Upper lobe of left lung (tissue), 6 donors: ENCODE measurements at places on chromosomes 3 and 15.

DNA sequence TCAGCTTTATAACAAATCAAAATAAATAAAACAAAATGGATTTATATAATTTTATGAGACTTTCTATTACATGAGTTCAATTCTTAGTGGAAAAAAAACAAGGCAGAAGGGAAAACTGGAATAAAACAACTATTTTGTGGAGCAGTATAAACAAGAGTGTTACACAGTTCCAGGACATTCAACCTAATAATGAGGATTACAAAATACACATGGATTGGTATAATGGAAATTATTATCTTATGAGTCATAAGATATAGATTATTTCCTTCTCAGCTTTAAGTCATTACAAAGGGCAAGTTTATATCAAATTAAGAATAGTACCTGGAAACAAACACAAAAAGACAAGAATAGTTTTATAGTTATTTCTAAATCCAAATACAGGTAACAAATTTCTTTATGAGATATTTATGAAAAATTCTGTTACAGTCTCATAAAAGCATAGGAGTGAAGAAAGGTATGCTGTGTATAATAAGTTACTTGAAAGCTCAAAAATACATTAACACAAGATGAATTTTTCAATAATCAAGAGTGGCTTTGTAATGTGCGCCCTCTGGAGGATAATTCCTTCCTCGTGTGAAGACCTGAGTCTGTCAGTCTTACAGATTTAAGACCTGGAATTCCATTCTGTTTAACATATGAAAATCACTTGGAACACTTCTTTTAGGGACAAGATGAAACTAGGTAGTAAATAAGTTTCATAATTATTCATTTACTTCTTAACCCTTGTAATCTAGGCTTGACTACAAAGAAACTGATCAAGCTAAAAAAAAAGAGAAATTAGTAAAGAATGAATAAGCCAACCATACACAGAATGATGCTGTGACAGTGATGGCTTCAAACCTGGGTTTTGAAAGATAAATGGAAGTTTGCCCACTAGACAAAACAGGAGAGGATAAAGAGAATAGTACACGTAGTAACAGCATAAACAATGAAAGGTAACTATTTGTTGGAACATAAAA lies 9.5 kb downstream of the COPS2 start:
- no peak for DNase-seq

GRCh38 chr3:37753428-37753827 lies 108.3 kb upstream of the CTDSPL start:
- DNase-seq, result no peak

DNA sequence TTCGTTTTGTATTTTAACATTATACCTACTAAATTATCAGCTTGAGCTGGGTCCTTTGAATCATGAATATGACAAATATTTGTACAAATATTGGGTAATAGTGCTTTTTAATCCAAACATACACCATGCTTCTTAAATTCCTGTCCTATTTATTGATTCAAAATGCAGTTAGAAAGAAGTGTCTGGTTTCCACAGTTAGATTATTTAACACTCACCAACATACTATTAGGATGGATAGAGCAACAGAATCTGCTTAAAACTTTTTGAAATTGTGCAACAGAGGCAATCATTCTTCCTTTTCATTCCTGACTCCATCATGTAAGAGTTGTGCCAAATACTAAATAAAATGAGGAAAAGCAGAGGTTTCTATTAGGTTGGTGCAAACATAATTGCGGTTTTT lies 281.2 kb downstream of the LSAMP start:
- no peak for DNase-seq

DNA sequence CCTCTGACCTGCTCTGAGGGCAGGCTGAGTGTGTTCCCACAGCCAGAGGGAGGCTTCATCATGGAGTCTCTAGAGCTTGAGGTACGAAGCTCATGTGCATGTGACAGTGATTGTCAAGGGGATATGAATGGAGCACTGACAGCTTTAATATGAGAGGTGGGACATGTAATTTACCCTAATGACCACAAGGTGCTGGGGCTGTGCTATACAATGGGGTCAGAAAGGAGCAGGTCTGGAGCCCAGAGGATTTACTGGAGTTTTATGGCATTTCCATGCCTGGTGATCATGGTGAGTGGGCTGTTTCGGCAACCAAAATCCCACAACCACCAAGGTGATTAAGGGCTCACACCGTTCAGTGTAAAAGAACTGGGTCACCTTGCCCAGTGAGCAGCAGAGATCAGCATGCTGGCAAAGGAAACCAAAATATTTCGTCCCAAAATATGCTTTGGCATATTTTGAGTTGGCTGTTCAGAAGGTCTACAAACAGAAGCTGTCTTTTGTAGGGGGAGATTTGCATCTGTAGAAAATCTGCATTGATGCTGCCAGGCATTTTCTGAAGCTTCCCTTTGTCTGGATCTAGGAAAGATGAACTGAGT lies 40.1 kb upstream of the RASGRF1 start:
- no peak for DNase-seq

- no peak for DNase-seq
Measured at GRCh38 chr15:35243758-35244157, 158.7 kb upstream of the NANOGP8 start.

DNA sequence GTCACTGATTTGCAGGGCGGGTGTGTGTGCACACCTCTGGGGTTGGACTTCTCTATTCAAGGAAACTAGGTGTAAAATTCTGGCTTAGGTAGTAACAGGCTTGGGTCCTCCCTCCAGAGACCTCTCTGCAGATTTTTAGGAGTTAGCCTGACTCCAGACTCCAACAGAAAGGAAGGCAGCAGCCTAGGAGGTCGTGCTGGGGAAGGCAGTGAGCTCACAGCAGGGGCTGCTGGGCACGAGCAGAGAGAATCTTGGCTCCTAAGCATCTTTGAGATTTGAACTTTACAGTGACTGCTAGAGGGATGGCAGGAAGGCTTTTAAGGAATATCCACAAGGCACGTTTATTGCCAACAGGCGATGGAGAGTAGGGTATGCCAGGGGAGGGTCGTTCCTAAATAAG lies 612.6 kb downstream of the FOXP1 start:
- no peak for DNase-seq

GRCh38 chr3:14297784-14298236 lies 104.6 kb upstream of the SLC6A6 start:
- DNase-seq, result peak; percentile 89

GRCh38 chr3:148366743-148367410 lies 330.8 kb upstream of the AGTR1 start:
- no peak for DNase-seq

DNA sequence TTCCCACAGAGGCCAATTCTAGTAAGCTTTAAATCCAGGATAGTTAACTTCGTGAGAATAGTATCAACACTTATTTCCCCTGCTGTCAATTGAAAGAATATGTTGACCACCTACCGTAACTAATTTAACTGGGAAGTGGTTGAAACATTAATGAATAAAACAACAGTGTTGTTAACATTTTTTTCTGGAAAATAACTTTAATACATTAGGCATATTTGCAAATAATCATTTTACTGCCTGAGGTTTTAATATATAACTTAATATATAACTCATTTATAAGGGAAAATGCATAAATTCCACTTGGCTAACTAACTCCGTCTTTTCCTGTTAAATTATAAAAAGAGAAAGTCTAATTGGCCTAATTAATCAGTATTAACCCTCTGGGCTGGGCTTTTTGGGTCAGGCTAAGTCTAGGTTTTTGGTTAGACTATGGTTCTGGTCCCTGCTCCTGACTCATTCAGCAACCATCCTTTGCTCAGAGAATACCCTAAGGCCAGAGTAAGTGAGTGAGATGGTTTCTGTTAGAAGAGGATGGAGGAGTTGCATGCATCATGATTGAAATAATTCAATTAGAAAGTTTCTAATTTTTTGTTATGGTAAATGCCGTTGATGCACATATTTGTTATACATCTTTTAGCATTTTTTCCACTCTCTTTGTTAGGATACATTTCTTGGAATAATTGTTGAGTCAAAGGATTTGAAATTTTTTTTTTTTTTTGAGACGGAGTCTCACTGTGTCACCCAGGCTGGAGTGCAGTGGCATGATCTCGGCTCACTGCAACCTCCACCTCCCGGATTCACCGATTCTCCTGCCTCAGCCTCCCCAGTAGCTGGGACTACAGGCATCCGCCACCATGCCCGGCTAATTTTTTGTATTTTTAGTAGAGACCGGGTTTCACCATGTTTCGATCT lies 10.8 kb upstream of the SKIL start:
- DNase-seq, result no peak

DNA sequence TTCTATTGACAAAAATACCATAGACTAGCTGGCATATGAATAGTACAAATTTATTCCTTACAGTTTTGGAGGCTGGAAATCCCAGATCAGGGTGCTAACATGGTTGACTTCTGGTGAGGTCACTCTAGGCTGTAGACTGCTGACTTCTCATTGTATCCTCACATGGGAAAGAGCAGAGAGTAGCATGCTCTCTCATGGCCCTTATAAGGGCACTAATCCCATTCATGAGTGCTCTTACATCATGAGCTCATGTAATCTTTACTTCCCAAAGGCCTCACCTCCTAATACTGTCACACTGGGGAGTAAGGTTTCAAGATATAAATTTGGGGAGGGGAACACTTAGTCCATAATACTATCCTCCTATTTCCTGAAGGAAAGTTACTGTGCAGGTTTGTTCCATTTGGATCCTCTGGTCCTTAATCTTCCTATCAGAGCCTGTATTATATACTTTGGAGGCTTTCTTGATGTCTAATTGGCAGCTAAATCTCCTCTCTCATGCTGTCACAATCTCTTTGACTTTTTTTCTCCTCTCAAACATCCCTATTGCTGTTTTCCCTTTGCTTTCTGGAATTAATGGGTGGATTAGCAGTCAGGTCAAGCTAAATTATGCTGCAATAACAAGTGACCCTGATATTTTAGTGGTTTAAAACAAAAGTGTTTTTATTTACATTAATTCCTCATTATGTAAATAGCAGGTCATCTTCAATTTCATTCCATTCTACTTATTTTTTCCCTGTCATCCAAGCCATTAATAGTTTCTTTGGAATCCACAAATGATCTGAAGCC lies 23.1 kb upstream of the LEKR1 start:
- no peak for DNase-seq

DNA sequence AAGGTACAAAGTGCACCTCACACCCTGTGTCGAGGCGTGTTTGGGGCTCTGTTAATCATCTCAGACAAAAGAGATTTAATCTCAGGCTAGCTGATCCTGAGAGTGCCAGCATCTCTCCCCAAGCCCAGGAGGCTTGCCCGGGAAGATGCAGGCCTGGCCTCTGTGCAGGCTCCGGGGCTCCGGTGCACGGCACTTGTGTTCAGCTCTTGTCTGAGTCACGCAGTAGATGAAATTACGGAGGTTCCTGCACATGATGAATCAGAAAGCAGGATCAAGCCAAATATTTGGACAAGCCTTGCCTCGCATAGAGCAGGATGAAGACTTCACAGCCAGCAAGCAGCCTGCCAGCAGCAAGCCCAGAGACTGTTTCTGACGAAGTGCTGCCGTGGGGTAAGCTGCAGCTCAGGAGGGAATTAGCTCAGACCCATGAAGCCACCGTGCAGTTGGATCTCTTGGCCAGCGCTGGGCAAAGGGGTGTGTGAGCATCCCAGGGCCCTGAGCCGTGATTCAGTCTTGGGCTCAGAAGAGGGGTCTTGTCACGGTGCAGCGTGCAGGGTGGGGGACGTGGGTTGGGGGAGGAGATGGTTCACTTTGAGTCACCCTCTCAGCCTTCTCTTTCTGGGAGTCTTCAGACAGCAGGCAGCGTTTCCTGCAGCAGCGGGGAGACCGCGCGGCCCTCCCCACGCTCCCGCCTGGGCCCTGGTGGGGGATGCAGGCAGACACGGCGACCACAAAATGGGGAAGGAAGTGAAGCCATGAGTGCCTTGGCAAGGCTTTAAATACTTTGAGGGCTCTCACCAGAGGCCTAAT lies 89.2 kb upstream of the MEF2A start:
- DNase-seq, result peak; percentile 86

DNA sequence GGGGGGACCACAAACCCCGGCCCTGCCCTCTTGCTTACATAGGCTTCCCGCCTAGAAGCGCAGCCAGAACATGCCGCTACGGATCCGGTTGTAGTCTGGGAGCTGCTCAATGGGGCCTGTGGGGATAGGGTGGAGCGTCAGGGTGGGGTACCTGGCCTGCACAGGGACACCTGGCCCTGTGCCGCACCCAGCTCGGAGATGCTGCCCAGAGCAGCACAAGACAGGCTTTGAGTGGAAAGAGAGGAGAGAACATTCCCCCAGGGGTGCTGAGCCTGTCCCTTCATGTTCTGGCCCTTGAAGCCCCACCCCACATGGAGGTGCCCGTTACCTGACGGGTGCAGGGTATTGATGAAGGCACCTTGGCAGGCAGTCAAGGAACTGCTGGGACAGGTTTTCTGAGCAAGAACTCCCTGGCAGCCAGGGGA lies 4.0 kb upstream of the COL7A1 start:
- no peak for DNase-seq

GRCh38 chr3:172530566-172530965 lies 7.3 kb upstream of the TNFSF10 start:
- DNase-seq, result no peak

GRCh38 chr3:143172795-143173145 lies 53.2 kb downstream of the CHST2 start:
- DNase-seq, result no peak

- no peak for DNase-seq
Measured at GRCh38 chr15:27696530-27696929, 402.6 kb downstream of the OCA2 start.

- no peak for DNase-seq
Measured at GRCh38 chr3:54447427-54447826, 325.1 kb downstream of the CACNA2D3 start.

- no peak for DNase-seq
Measured at GRCh38 chr15:58257776-58258325, 119.7 kb downstream of the AQP9 start.

- no peak for DNase-seq
Measured at GRCh38 chr3:89368846-89369245, 261.4 kb downstream of the EPHA3 start.

DNA sequence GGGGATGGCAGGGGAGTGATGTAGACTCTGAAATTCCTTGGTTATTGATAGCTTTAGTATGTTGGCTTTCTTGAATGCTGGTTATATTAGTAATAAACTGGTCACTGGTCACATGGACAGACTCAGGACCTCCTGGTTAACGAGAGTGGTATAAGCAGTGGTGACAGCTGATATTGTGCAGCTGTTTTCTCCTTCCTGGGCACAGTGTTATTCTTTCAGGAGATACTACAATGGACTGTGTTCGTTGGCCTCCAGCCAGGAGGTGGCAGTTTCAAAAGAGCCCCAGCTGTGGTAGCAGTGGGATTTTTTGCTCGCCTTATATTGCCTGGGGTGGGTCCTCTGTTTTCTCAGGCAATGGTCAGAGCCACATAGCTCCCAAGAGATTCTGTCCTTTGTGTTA lies 181.6 kb upstream of the RBMS3 start:
- DNase-seq, result no peak
